ENCODE measurements at places on chromosomes 16 and 17.

DNA sequence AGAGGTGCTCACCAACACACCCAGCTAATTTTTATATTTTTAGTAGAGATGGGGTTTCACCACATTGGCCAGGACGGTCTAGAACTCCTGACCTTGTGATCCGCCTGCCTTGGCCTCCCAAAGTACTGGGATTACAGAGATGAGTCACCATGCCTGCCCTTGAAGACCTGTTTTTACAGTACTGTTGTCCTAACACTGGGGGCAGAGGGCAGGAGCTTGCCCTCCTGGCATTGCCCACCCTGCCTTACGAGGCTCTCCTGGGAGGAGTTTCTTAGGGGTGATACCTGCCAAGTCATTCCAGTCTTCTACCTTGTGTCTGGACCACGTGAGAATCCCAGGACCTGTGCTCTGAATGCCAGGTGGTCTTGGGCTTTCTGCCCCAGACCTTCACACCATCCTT lies 2.7 kb downstream of the ASPSCR1 start:
- DNase-seq, result no peak

DNA sequence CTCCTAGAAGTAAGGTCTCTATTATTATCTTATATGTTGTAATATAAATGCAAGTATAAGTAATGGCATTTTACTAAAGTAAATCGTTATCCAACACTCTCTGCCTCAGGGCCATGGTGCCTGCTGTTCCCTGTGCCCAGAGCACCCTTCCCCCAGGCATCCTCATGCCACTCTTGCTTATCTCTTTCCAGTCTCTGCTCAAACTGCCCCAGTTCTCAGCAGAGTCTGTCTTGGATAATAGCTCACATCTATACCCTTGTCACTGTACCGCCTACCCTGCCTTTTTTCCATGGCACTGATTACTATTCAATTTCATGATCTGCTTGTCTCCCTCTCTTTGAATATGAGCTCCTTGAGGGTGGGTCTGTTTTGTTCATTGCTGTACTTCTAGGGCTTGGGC lies 31.7 kb downstream of the CDH1 start:
- no peak for DNase-seq

GRCh38 chr17:34589120-34589965 lies 10.0 kb downstream of the TMEM132E start:
- no peak for DNase-seq

DNA sequence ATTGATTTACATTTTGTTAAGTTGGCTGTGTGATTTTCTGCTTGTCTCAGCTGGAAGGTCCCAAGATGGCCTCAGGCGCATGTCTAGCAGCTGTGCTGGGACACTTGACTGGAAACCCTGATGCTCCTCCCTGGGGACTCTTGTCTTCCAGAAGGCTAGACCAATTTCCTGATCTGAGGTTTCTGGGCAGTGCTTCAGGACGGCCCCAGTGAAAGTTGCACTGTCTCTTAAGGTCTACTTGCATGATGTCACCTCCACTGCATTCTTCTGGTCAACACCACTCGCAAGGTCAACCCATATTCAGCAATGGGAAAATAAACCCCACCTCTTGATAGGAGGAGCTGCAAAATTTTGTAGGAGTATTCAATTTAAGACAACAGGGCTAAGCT lies 116.0 kb downstream of the SALL1 start:
- DNase-seq, result no peak

DNA sequence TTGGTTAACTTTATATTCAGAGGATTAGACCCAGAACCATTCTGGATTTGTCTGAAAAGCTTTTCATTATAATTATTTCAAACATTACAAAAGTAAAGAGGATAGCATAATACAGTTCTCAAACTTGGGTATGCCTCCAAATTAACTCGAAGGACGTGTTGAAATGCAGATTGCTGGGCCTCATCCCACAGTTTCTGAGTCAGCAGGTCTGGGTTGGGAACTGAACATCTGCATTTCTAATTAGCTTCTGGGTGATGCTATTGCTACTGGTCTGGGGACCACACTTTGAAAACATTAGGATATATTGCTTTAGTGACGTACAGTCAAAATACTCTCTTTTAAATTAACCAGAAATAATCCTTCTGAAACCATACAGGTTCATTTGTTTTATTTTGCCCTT lies 10.0 kb downstream of the TPPP3 start:
- DNase-seq, result no peak

GRCh38 chr17:4648741-4649140 lies 7.3 kb upstream of the ALOX15 start:
- no peak for DNase-seq

DNA sequence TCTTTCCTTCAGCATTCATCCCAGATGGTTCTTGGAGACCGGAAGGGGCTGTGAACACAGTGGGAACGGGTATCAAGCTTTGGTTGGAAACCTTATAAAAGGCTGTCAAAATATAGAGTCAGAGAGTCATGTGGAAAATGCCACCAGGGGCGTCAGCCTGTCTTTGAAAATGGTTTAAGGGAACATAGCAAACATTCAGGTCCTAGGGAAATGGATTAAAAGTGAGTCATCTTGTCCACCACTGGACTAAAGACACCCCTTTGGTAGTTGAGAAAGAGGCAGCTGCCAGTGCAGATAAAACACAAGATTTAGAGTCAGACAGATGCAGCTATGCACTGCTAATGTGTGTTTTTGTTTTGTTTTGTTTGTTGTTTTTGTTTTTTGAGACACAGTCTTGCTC lies 47.8 kb upstream of the BCO1 start:
- no peak for DNase-seq

DNA sequence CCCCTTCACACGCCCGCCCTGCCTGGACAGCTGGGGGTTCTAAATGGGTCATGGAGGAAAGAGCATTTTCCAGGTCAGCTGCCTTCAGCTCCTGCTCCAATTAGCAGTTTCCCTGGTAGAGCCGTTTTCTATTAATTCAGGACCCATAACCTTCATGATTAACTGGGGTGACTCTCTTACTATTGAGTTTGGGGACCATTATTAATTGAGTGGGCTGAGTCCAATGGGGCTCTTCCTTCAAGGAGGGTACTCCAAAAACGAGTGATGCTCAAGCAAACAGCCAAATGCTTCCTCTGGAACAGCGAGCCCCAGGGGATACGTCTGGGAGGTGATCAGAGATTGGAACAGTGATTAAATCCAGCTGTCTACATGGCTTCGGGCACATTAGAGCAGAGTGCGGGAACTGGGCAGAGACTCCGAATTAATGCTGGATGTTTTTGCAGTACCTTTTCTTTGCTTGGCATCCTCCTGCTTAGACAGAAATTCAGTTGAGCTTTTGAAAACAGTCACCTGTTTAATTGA lies 68.1 kb upstream of the CACNG3 start:
- no peak for DNase-seq

GRCh38 chr17:10117581-10118001 lies 80.8 kb downstream of the GAS7 start:
- no peak for DNase-seq

GRCh38 chr16:21197621-21198020 lies 13.8 kb downstream of the ZP2 start:
- no peak for DNase-seq

GRCh38 chr17:39684369-39685192 lies 3.3 kb downstream of the PGAP3 start:
- DNase-seq, result peak; percentile 16

GRCh38 chr16:1333854-1334700 lies 632 bp downstream of the BAIAP3 start:
- DNase-seq, result no peak

GRCh38 chr16:976389-976931 lies 5.1 kb upstream of the SOX8 start:
- DNase-seq, result no peak

- DNase-seq, result peak; percentile 79
Measured at GRCh38 chr17:42519546-42520491, 16.2 kb upstream of the NAGLU start.

DNA sequence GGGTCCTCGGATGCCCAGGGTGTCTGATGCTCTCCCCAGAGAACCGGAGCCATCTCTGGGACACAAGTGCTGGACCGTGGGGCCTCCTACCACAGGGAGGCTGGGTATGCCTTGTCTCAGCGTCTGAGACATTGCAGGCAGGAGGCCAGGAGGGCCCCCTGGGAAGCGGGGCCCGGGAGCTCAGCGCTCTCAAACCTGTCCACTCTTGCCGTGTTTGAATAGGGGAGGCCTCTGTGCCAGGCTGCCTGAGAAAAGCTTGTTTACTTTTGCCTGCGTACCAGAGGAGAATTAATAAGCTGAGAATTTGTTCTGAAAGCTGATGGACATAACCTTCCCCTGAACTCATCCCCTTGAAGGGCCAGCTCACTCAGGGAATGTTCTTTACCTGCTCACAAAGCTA lies 163.8 kb downstream of the NTN1 start:
- no peak for DNase-seq

DNA sequence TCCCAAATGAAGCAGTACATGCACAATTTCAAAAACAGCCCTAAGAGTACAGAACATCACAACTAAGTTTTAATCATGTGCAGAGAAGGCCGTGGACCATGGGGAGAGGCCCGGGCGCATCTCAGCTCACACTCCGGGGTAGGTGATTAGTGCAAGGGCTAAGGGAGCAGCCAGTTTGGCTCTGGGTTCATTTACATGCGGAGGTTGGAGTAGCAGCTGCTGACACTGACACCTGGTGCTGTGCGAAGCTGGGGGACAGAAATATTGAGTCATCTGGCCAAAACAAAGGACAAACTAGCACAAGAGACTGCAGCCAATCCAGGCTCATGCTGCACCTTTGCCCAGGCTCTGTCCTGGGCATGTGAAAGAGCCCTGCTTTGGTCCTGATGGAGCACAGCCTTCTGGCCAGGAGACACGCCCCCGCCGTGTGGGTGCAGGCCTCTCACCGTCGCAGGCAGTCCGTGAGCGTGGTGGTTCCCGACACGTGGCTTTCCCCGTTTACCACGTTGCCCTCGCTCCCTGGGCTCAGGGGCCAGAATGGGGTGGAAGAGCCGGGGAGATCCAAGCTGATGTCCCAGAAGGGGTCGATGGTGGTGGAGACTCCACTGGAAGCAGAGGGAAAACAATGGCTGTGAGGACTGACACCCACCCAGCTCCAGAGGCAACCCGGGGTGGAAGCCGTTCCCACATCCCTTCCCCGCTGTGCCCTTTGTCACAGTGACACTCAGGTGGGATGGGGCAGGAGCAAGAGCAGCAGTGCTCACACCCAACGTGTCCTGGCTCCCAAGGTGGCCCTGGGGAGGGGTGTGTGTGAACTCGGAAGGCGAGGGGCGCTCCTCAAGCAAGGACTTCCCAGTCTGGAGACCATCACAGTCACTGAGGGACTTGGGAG lies 31.9 kb downstream of the USP22 start:
- no peak for DNase-seq

DNA sequence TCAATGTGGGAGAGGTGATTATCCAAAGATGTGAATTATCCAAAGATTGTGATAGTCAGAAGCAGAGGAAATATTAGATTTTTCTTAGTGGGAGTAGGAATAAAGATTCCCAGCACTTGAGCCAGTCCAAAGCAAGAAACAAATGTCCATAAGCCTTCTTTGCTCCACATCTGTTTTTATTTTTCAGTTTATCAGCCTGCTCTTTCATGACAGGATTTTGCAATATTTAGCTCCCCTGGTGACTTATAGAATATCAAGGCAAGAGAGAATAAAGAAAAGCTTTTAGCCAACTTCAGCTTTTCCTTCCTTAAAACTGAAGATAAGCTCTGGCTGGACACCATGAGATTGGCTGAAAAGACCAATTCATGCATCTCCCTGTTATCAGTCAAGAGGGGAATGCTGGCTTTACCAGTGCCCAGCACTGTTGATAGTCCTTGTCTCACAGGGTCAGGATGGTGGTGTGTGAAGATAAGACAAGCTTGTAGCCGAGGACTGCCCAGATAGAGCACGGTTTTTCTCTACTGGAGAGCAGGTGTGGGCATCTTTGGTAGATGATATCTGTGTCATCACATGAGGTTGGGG lies 706.5 kb downstream of the KCNJ2 start:
- DNase-seq, result no peak

DNA sequence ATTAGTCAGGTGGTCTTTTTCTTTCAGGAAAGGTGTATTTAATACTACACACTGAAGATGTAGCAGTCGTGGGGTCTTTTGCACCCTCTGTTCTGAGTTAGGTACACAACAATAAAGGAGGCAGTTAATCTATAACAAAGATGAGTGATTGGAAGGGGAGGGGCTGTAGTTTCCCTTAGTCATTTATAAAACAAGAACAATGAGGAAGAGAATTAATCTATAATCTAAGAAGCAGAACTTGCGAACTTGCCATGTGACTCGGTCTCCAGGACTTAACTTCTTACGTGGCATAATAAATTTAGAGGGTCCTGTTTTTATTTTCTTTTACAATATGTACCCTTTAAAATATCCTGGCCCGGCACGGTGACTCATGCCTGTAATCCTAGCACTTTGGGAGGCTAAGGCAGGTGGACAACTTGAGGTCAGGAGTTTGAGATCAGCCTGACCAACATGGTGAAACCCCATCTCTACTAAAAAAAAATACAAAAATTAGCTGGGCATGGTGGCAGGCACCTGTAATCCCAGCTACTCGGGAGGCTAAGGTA lies 8.6 kb upstream of the APPBP2 start:
- DNase-seq, result no peak

DNA sequence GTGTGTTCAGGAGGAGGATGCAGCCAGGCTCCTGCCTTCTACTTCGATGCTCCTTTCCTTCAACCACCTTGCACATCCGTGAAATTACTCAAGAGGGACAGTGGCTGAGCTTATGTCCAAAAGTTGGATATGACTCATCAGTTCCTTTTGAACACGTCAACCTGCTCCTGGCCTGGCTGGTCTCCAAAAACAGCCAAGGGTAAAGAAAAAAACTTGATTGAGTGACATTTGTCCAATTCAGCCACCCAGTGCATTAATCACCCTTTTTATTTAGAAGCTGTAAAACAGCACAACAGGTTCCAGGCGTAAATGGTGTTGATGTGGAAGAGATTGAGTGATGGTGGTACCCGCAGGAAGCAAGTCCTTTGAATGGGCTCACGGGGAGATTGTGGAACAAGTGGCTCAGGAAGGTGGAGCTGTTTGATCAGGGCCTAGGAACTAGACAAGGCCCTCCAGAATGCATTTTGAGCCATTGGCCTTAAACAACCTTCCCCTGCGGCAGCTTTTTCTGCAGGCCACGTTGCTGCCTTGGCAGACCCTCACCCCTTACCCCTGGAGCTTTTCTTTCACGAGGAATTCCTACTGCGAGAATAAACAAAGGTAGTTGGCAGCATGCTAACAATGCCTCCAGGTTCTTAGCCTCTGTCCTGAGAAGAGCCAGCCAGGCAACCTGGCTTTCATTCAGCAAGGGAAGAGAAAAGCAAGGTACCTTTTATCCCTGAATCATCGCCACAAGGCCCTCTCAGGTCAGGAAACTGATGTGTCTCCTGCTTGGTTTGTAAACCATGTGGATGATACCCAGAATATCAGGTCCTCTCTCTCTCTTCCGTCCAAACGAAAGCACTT lies 173.3 kb upstream of the CACNG5 start:
- no peak for DNase-seq

- DNase-seq, result no peak
Measured at GRCh38 chr17:28031174-28031573, 11.3 kb upstream of the NLK start.

GRCh38 chr16:46801428-46802049 lies 29.4 kb downstream of the C16orf87 start:
- no peak for DNase-seq

- no peak for DNase-seq
Measured at GRCh38 chr16:82010649-82011048, 621 bp downstream of the SDR42E1 start.

GRCh38 chr16:73337373-73338296 lies 289.7 kb upstream of the ZFHX3 start:
- DNase-seq, result no peak

Data from mucosa of descending colon (tissue), 3 donors.